ENCODE measurements at places on chromosomes 4 and X. TPM values are rescaled to one million over a fixed set of nuclear protein-coding genes. Genes with fewer than 3 reads are reported as not detected.

DNA sequence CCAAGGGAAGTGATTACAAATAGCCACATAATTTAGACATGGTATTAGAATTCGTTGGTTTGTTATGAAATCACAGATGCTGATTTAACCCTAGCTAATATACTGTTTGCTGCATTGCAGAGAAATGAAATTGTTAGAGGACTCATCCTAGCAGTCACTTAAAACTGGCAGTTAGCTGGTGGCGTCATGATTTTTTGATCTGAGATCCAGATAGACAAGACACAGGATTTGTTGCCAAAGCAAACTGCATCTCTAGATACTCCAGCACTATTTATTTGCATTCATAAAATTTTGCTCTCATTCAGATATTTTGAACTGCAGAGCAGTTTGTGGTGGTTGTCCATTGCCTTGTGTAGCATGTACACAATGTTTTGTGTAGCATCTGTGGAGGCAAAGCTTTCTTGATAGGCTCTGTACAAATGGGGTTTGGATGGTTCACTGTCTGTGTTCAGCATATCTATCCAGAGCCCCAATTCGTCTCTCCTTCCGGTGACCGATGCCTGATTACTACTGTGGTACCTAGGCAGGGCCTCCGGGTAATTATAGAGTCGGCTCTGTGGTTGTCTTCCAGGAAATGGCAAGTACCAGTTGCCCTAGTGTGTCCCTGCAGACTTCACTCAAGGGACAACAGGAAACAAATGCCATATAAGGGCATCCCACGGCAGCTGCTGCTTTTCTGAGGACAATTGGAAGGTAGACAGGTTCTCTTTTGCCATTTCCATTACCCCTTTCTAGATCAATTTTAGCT is 30.1 kb upstream of the SPARCL1 start:
- DNase-seq: no peak

The GPR34 gene
- total RNA-seq: 6.2 TPM

DNA sequence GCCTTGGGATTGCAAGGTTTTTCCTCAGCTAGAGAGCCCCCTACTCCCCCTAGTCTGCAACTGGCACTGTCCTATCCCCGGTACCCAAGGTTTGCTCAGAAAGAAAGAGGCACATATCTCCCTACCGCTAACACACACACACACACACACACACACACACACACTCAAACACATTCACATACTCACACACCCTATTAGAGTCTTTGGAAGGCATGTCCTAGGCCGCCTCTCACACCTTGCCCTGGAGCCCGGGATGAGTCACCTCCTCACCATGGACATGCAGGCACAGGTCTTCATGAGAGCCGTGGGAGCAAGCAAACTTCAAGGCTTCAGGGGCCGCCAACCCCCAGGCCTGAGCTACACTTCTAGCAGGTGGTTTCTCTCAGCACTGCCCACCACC is 49.2 kb downstream of the PJA1 start:
- DNase-seq: no peak

- no peak for DNase-seq
These were observed 114.0 kb upstream of the INPP4B start for GRCh38 chr4:142960126-142960525.

DNA sequence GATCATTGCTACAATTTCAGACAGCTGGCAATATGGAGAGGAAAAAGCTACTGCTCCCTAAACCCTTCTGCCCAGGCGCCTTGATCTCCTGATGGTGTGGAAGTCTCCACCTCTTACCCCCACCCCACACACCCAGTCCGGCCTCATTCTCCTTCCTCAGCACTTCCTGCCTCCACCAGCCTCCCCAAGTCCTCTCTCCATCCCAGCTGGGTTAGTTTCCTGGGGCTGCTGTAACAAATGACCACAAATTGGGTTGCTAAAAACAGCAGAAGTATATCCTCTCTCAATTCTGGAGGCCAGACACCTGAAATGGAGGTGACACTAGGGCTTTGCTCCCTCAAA is 1.1 kb upstream of the CCNQ start:
- no peak for DNase-seq

DNA sequence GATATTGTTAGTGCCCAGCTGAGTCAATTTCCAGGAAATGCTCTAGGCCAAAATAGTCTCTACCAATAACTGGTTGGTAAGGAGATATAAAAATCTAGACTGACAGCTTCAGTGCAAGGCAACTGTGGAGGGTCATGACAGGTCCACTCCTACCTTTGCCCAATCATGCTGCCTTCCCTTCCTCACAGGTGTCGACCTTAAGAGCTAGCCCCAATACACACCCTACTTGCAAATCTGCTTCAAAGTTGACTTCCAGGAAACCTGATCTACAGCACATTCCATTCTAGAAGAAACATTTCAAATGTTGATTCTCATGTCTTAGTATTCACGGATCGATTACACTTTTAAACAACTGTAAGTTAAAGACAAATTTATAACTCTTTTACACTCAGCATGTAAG is 1455.5 kb downstream of the TECRL start:
- DNase-seq: no peak

The PDGFRA gene
- 24.8 TPM for total RNA-seq

The AP1S2 gene
- 143 TPM for total RNA-seq

DNA sequence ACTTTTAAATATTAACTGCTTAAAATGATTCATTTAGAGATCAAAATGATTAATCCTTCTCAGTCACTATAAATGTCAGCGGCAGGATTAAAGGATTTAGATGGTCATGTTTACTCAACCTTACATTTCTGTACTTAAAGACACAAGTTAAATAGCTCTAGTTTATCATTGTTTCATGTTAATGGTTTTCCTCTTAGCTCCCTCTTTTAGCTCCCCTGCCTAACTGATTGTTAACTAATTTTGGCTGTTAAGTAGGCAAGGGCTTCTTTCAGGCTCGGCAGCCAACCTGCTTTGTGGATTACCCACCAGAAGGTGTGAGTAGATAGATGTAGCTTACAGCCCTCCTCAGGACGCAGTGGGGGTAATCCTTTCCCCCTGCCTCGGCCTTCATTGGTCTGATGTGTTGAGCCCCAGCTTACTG is 96.0 kb downstream of the TENM3 start:
- DNase-seq: no peak

- DNase-seq: no peak
These were observed 678.3 kb upstream of the NR3C2 start for GRCh38 chr4:149120331-149121022.

DNA sequence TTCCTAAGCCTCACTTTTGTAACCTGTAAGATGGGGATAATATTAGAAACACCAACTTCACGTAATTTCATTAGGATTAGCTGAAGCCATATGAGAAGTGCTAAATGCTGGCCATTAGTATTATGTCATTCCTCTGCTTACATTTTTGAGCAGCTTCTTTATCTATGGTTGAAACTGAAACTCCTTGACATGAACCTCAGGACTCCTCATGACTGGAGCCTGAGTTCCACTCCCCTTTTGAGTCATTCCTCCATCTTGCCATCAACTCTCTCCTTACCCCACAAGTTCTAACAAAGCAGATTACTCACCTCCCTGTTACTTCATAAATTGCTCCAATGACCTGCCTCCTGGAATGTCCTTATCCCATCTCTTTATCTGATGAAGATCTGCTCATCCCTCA is 123.2 kb upstream of the KCNIP4 start:
- no peak for DNase-seq

DNA sequence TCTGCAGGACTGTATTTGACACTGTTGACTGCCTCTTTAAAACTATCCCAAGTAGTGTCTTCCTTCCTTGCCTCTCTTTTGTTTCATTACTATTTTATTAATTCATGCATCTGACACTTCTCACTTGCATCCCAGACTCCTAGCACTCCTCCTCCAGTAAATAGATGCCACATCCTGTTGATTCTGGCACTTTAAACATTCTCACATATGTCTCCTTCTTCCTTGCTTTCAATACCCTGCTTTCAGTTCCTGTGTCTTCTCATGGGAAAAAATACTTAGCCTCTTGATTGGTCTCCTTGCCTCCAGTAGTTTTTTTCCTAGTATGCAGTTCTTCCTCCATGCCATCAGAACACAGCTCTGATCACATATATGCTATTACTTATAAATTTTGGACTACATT is 5.1 kb downstream of the RNF128 start:
- no peak for DNase-seq

DNA sequence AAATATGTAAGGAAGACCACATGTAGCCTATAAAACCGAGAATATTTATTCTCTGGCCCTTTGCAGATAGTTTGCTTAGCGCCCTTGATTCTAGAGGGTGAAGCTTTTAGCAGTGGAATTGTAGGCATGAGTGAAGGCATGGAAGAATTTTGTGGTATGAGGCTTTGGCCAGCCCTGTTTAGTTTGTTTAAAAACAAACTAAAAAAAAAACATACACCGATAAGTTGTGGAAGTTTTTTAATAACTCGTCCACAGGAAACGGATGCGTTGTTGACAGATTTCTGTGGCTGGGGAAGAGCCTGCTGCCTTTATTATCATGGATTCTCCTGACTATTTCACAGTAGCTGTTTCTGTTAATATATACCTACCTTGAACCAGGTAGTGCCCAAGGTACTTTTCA is 194.7 kb upstream of the LNX1 start:
- no peak for DNase-seq

GRCh38 chr4:52105276-52105675 is 54.2 kb downstream of the SPATA18 start:
- no peak for DNase-seq

GRCh38 chr4:100287534-100287933 is 97.3 kb upstream of the DDIT4L start:
- no peak for DNase-seq

- no peak for DNase-seq
These were observed 47.9 kb downstream of the SOWAHB start for GRCh38 chr4:76850010-76850441.

The FAM156A gene
- total RNA-seq: 12.1 TPM

GRCh38 chrX:25079020-25079419 is 63.3 kb upstream of the ARX start:
- DNase-seq: no peak

DNA sequence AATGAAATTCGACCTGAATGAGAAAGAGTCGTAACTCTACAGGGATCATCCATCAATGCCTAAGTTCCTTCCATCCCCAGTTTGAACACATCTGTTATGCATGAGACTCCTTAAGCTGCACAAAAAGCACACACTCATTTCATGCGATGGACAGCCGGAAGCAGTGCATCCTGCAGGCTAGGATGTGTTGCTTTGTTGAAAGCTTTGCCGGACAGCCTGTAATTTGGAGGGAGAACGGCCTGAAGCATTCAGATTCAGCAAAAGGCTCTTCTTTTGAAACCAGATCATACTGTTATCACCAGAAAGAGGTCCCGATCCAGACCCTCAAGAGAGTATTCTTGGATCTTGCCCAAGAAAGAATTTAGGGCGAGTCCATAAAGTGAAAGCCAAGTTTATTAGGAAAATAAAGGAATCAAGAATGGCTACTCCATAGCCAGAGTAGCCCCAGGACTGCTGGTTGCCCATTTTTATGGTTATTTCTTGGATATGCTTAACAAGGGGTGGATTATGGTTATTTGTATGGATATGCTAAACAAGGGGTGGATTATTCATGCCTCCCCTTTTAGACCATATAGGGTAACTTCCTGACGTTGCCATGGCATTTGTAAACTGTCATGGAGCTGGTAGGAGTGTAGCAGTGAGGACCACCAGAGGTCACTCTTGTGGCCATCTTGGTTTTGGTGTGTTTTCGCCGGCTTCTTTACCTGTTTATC is 48.1 kb upstream of the DHRSX start:
- DNase-seq: no peak

GRCh38 chrX:22662776-22663175 is 337.0 kb upstream of the DDX53 start:
- no peak for DNase-seq

The SPANXC gene
- total RNA-seq: not detected

- DNase-seq: no peak
These were observed 49.2 kb downstream of the CDS1 start for GRCh38 chr4:84632092-84632491.

GRCh38 chr4:47432749-47433148 is 30.8 kb downstream of the COMMD8 start:
- DNase-seq: no peak

The SLITRK4 gene
- 0.30 TPM for total RNA-seq

The ARMCX2 gene
- total RNA-seq: 34.5 TPM

DNA sequence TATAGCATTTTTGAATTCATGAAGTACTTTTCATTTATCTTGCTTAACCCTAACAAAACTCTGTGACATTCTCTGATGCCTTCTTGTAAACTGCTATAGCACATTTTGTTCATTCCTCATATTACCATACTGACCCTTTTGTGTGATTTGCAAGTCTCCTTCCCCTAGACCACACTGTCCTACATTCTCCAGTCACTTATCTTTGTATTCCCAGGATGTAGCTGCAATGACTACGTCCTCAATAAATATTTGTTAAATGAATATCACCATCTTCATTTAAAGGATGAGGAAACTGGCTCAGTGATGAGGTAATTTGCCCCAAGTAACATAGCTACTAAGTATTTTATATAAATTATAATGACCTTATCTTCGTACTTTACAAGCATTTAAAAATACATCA is 11.9 kb downstream of the HUWE1 start:
- no peak for DNase-seq

The NSDHL gene
- 11.4 TPM for total RNA-seq

DNA sequence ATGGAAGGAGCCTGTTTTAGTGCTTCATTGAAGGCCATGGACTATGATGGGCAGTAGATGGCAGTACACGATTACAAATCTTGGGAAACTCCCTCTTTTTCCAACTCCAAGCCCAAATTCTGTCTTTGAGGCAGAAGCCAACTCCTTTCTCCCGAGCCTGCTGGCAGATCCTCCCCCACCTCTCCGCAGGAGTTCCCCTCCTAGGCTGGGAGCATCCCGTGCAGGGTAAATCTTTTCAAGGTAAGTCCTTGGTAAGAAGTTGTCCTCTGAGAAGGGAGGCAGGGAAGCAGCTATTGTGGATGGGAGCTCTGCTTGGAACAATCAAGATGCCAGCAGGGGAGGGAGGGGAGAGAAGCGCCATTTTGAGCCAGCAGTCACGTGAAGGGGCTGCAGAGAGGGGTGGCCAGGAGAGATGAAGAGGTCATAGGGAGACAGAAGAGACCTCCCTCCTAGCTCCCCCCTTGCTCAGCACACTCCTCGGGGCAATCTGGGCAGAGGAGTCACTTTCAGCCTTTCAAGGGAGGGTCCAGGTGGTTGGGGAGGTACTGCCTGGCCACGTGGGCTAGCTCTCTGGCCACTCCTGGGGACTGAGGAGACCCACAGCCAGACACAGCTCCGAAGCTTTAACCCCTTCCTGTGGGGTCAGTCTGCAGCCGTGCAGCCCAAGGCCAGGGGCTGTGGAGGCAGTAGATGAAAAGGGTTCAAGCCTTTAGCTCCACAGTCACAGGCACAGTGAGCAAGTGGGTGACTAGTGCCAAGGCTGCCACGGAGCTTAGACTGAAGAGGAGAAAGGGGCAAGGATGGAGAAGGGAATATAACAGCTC is 9.6 kb downstream of the CC2D2A start:
- no peak for DNase-seq

DNA sequence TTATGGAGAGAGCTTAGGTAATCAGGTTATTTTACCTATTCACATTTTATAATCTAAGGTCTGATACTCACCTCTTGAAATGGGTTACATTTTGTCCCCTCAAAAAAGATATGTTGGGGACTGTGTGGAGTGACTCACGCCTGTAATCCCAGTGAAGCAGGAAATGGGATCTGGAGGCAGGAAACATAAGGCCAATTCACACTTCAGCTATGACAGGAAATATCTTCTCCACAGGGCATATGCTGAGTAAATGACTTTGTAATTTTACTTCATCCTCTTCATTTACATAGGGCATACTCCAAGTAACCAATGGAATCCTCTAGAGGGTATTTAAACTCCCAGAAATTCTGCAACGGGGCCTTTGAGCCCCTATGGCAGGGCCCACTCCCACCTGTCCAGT is 54.8 kb upstream of the ZMAT1 start:
- no peak for DNase-seq

GRCh38 chrX:1407035-1407434 is 15.1 kb upstream of the SLC25A6 start:
- no peak for DNase-seq

GRCh38 chr4:122803788-122804208 is 22.8 kb upstream of the FGF2 start:
- peak; percentile 22 for DNase-seq
